ENCODE measurements at places on chromosomes 6 and 20.
A peak's percentile ranks its signal among the peaks of the same experiment; 100 is the strongest.

DNA sequence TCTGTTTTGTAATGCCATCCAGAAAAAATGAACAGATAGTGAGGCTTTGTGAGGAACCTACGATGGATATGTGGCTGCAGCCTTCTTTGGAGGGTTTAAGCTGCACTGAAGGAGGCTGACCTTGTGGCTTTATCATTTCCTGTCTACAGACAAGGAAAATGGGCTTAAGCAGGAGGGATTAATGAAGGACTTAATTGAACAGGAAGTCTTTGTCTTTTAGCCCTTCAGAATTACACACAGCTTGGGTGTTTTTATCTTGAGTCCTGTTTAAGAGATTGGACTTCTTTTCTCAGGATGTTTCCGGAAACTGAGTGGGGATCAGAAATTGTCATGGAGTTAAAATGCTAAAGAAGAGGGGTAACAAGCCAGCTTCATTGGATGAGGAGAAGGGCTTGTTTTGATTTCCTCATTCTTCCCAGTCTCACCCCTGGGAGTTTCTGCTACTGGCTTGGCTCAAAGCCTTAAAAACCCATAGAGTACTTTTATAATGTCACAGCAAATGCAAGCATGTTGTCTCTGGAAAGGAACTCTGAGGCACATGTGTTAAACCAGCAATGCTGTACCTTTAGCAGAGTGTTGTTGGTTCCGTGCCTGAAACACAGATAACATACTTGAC, 193.6 kb downstream of the JARID2 start:
- no peak for DNase-seq

DNA sequence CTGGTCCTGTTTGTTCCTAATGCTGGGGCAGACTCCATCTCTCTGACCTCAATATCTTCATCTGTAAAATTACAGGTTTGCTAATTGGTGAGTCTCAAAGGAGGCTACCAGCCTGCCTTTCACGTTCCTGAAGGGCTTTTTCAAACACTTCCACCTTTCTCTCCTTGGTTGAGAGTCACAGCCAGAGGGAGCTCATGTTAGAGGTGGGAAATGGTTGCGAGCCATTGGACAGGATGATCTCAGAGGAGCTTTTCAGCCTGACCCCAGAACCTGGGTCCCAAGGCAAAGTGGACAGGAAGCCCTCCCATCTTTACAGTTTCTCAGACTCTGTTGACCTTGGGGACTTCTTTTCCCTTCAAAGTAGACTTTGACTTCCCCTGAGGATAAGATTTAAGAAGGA, 37.6 kb downstream of the NDUFAF5 start:
- no peak for DNase-seq

- no peak for DNase-seq
Measured at GRCh38 chr6:39181333-39181732, 47.9 kb downstream of the KCNK5 start.

DNA sequence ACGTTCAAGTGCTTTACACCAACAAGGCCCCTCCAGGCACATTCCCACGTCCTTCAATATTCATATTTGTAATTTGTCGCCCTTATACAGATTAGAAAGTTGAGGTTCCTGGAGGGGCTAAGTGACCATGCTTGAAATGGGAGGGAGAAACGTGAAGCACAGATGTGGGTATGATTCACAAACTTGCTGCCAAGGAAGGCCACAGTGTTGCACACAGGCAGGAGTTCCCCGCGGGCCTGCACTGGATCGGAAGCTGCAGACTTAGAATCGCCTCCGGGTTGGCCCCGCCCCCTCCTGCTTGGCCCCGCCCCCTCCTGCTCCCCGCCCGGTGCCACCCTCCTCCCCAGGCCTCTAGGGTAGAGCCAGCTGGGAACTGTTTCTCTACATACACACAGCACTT, 58.2 kb upstream of the QKI start:
- no peak for DNase-seq

DNA sequence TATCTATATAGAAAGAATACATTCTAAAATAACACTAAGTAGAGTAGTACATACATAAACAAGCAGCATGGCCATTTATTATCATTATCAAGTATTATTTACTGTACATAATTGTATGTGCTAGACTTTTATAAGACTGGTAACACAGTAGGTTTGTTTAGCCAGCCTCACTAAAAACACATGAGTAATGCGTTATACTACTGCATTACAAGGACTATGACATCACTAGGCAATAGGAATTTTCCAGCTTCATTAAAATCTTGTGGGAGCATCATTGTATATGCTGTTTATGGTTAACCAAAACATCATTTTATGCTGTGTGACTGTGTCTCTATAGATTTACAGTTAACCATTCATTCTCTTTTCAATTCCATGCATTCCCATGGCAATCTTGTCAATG, 131.7 kb upstream of the HDGFL1 start:
- no peak for DNase-seq

DNA sequence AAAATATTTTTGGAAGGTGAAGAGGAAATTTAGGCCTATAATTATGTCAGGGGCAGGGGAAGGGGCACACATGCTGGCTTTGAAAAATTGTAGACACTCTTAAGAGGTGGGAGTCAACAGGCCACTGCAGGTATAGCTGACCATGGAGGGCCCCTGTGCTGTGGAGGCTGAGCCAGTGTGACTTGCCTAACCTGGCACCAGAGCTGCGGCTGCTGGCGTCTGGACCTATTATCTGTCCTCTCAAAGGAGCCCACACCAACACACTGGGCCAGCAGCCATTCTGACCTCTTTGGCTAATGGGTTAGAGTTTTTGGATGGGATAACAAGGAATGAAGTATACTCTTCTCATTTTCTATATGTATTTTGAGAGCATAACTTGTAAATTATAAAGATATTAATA, 4.5 kb downstream of the GID8 start:
- DNase-seq: no peak

- DNase-seq: peak; percentile 43
Measured at GRCh38 chr20:53940907-53941545, 129.4 kb downstream of the BCAS1 start.

- no peak for DNase-seq
Measured at GRCh38 chr6:166671434-166672081, 44.5 kb upstream of the RPS6KA2 start.

- DNase-seq: no peak
Measured at GRCh38 chr6:162497389-162497788, 230.2 kb downstream of the PRKN start.

GRCh38 chr6:11258260-11259237, 26.1 kb upstream of the NEDD9 start:
- no peak for DNase-seq

GRCh38 chr6:43246301-43247113, 3.2 kb downstream of the TTBK1 start:
- no peak for DNase-seq

- DNase-seq: no peak
Measured at GRCh38 chr20:36334281-36335205, 28.4 kb downstream of the DLGAP4 start.

DNA sequence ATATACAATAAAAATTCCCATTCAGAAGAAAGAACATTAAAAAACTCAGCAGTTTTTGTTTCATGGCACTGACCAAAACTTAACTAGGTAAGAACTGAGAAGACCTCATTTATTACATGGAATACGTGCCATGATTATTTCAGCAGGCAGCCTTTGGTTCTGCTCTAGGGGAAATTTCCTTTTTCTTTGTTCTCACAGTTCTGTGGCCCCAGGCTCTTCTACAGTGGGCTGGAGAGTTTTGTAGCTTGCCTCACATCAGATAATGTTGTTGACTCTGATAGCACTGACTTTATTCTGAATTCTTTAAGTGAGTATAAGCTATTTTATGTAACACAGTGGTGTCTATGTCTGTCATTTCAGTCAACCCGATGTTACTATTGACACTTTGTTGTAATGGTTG, 844.3 kb downstream of the TBC1D32 start:
- DNase-seq: no peak

GRCh38 chr6:7195339-7196018, 87.7 kb downstream of the RREB1 start:
- no peak for DNase-seq

DNA sequence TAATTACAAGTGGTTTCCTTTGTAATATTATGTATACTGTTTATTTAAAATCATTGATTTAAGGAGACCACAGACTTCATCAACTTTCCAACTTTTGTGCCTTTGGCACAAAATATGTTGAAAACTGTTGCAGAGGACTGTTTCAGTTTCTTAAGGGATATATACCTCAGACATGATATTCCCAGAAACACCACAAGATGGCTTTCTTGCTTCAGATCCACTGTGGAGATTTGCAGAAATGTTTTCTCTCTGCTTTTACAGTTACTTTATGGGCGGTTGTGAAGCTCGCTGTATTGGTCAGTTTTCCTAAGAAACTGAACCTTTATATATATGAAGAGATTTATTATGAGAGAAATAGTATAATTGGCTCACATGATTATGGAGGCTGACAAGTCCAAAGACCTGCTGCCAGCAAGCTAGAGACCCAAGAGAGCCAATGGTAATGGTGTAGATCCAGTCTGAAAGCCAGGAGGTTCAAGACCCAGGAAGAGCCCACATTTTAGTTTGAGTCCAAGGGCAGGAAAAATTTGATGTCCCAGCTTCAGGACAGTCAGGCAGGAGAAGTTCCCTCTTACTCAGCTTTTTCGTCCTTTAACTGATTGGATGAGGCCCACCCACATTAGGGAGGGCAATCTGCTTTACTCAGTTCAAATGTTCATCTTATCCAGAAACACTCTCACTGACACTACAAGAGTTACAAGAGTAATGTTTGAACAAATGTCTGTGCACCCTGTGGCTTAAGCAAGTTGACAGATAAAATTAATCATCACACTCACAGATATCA, 12.8 kb downstream of the ME1 start:
- no peak for DNase-seq

DNA sequence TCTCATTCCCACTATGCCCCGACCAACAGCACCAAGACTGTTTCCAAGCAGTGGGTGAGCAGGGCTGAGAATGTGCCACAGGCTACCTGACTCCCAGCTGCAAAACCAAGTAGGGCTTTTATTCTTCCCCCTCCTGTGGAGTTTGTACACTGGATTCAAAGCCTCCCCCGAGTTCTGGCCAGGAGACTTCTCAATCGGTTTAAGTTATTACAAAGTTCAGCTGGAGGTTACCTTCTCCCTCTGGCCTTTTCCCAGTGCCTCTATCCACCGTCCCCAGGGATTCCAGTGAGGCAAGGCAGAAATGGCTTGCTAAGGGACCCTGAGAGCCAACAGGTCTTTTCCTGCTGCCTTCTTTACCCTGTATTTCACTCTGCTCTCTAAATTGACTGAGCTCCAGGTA, 217.0 kb downstream of the ADGRG6 start:
- no peak for DNase-seq

DNA sequence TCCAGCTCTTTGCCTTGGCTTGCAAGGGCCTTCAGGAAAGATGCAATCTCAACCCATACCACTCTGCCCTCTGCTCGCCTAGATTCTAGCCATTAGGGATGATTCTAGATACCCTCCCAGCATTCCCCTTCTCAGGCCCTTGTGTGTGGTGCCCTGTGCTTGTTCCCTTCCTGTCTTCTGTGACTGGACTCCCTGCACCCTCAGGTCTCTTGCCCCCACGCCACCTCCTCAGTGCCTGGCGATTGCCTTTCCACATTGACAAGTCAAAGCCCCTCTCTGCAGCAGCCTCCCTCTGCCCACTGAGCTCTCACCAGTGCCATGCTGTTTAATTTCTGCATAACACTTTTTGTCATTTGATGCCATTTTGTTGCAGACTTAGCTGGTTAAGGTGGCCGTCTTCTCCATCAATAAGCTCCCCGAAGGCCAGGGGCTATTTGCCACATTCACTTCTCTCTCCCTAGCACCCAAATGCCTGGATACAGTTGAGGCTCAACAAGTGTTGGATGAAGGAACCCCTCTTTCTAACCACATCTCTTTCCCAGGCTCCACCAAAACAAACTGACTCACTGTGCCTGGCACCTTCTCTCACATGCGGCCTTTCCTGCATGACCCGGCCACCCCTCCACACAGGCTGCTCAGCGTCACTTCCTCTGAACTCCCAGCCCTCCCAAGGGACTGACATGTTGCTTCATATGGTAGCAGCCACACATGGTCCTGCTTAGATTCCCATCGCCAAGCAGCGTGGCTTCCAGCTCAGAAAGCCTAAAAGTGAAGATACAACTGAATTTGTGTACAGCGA, 4.6 kb upstream of the TXNDC5 start:
- DNase-seq: peak; percentile 68

DNA sequence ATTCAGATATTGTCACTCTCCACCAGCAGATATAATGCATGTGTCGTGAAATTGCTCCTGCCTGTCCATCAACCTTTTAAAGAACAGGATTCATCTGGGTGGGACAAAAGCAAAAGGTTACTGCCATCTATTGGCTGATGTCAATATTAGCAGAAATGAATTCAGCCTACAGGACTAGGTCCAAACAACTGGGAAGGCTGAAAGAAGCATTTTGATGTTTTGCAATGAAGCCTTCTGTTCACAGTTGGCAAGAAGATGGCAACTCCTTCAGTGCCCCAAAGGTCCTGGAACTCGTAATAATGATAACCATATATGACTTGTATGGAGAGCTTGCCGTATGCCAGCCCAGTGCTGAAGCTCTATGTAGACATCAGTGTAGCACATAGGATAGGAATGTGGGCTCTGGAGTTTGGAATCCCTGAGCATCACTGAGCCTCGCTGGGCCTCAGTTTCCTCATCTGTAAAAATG, 7.5 kb downstream of the BCAS1 start:
- peak; percentile 56 for DNase-seq
